ENCODE measurements at places on chromosomes 11 and 22.

DNA sequence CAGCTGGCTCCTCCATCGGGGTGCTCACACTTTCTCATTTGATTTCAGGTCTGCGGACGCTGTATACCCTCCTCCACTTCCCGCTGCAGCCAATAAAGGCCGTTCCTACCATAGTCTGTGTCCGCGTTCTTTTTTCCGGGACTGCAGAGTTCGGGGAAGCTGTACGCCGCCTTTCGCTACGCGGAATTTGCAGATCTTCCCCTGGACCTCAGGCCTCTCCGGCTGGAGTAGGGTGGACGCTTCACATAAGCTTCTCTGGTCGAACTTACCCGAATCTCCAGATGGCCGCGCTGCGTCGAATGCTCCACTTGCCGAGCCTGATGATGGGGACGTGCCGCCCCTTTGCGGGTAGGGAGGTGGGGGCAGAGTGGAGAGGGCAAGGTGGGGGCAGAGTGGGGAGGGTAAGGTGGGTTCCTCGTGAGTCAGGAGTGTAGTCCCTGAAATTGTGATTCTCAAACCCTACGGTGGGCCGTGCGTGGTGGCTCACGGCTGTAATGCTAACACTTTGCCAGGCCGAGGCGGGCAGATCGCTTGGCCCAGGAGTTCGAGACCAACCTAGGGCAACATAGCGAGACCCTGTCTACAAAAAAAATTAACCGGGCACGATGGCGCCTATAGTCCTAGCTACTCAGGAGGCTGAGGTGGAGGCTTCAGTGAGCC, 617 bp downstream of the CSKMT start:
- peak; percentile 57 for DNase-seq

DNA sequence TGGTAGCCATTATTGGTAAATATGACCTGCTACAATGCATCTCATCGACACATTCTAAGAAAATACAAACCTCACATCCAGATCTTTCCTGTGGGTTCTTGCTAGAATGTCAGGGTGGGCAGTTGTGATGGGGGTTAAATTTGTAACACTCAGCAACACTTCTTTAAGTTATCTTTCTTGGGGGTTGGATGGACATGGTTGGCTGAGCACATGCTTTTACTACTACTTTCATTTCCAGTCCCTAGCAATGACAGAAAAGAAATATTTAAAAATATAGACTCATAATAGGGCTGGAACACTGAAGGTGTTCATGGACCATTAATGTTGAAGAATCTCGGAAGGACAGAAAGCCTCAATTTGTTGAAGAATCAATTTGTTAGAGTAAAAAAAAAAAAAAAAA, 57.6 kb downstream of the APOL3 start:
- no peak for DNase-seq

GRCh38 chr11:6771926-6772893, at the start of gene OR2AG2:
Gene OR2AG2 (minus strand): TSS chr11:6771976. CDS start chr11:6768957, 3,019 bp downstream.
- DNase-seq, result no peak

GRCh38 chr22:16949561-16949960, 58.5 kb downstream of the GAB4 start:
- no peak for DNase-seq

DNA sequence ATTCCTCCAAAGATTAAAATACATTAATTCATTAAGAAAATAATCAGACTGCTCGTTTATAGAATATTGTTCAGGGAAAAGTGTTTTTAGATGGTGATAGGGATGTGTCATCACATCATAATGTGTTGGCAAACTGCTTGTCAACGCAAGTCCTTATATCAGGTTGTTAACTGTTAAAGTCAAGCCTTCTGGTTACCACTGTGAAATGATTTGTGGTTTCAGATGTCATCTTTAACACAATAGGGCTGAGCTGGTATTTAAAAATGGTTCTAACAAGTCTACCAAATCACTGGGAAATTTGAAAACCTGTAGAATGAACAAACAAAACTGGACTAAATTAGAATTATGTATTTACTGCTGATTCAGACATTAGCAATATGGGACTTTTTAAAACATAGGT, 2.4 kb upstream of the MMP13 start:
- no peak for DNase-seq

DNA sequence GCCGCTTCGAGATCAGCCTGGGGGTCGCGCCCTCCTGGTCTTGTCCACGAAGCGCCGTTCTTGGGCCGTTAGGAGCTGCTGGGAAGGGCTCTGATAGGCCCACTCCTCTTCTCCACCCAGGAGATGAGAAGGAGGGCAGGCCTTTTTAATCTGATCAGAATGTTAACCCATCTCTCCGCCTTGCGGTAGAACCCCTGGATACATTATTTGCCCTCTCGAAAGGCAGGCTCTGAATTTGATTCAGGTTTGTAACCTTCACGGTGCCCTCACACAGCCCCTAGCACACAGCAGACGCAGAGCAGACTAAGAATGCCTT, at the start of gene CCDC83:
Gene CCDC83 (plus strand): TSS at position 43 of the 316 bp plus-strand sequence. CDS start 9,741 bp downstream, outside the sequence.
- no peak for DNase-seq

GRCh38 chr11:1029654-1030053, 6.9 kb downstream of the MUC6 start:
- DNase-seq, result no peak

GRCh38 chr11:43130616-43131015, 181.2 kb upstream of the API5 start:
- DNase-seq, result no peak

DNA sequence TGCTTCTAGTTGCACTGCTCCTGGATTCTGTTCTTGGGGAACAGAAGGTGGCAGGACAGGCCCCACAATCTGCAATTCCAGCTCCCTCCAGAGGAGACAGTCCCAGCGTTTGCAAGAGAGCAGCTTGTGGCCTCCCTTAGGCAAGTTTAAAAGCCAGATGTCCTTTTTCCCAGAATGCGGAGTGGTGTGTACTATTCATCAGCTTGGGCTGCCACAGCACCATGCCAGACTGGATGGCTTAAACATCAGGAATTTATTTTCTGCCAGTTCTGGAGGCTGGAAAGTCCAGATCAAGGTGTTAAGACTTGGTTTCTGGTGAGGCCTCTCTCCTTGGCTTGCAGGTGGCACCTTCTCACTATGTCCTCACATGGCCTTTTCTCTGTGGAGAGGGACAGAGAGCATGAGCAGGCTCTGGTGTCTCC, 11.7 kb downstream of the MIAT start:
- DNase-seq, result no peak

DNA sequence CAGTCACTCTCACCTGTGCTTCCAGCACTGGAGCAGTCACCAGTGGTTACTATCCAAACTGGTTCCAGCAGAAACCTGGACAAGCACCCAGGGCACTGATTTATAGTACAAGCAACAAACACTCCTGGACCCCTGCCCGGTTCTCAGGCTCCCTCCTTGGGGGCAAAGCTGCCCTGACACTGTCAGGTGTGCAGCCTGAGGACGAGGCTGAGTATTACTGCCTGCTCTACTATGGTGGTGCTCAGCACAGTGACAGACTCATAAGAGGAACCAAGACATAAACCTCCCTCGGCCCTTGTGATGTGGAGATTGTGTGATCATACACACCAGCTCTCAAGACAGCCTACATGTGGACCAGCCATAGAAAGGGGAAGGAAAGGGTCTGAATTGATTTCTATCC, 113.3 kb downstream of the ZNF280B start:
- no peak for DNase-seq

DNA sequence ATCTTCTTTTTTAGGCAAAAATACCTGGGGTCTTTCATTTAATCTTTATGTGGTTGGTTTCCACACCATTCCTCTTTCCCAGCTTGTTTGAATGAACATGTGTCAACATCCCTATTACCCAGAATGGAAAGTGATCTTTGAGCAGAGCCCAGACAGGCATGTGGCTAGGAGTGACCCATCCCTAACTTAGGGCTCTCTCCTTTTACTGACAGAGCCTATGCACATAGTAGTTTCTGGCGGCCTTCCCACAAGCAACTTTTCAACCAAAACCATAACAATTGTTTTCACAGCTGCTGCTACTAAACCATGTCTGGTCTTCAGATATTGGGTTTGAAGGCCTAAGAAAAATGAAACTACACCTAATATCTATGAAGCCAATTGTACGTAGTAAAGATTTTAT, 107.5 kb downstream of the TENM4 start:
- no peak for DNase-seq

- DNase-seq, result no peak
These were observed 25.1 kb downstream of the B3GAT1 start for GRCh38 chr11:134386945-134387344.

GRCh38 chr11:129950101-129951091, 52.2 kb downstream of the PRDM10 start:
- DNase-seq, result no peak

- DNase-seq, result no peak
These were observed 70.7 kb downstream of the DGCR2 start for GRCh38 chr22:19051381-19052072.

GRCh38 chr22:24435323-24435645, 7.9 kb downstream of the ADORA2A start:
- DNase-seq, result no peak

DNA sequence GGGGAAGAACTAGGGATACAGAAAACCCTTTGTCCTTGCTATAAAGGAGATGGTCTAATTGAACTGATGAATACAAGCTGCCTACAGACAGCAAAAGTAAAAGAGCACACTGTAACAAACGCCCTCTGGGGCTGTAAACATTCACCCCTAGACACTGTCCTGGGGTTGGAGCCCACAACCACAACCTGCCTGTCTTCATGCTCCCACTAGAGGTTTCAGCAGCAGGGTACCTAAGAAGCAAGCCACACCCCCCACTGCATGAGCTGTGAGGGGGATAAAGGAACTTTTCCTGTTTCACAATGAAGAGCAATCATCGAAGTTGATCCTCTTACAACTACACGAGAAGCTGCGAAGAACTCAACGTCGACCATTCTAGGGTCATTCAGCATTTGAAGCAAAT, 90.5 kb upstream of the LUZP2 start:
- DNase-seq, result no peak

GRCh38 chr11:24609192-24610119, 112.6 kb downstream of the LUZP2 start:
- DNase-seq, result no peak

- DNase-seq, result no peak
These were observed 42.5 kb downstream of the DGCR2 start for GRCh38 chr22:19079691-19080090.

GRCh38 chr11:45568049-45568448, 97.4 kb downstream of the CHST1 start:
- DNase-seq, result no peak

GRCh38 chr11:5298451-5298850, 3.3 kb downstream of the OR51B4 start:
- DNase-seq, result no peak

GRCh38 chr22:27142286-27142685, 484.9 kb downstream of the MIAT start:
- no peak for DNase-seq

DNA sequence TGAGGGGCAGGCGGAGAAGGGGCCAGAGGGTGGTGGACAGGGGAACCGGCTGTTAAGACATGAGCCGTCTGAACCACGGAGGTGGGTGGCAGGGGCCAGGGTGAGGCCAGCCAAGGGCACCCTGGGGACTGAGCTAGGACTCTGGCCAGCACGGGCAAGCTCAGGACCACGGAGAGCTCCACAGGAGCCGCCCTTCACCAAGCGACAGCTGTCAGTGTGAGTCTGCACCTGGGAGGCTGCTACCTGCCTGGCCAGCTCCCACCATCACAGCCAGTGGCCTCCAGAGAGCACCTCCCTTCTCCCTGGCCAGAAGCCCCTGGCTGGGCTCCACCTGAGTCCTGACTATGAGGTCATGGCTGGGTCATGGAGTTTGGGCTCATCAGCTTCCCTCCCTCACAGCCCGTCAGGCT, 21.6 kb downstream of the MGAT3 start:
- no peak for DNase-seq

DNA sequence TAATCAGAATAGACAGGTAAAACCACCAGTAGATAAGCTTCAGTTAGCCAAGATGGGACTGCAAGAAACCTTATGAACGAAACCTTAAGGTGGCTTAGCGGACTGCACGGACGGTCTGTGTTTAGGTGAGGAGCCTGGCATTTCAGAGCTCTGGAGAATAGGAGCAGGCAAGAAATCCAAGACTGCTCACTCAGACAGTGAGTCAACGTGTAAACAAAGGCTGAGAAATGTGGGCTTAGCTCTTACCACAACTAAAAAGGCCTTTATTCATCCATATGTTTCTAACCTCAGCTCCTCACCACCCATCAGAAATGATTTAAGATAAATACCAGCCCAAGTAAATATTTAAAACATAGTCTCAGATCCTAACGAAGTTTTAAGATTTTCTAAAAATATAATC, 657.7 kb downstream of the OPCML start:
- DNase-seq, result no peak

GRCh38 chr22:18042685-18043084, 18.3 kb upstream of the MICAL3 start:
- no peak for DNase-seq

GRCh38 chr11:104095791-104096190, 59.4 kb downstream of the DDI1 start:
- DNase-seq, result no peak

DNA sequence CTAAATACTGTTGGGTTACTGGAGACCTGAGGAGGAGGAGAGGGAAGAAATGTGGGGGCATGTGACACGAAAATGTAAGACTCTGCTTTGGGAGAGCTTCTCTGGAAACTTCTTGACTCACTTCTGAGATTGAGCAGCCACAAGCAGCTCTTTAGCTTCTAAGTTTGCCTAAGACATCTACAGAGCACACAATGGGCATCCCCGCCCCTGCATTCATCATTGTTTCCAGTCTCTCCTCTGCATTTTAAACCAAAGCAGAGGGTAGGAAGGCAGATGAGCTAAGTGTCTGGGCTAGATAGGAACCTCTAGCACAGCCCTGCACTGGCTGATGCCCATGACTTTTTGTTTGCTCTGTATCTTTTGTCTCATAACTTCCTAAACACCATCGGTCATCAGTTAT, 2.1 kb upstream of the OR52D1 start:
- peak; percentile 4 for DNase-seq

GRCh38 chr11:57978686-57979531, 44.8 kb upstream of the OR9Q1 start:
- no peak for DNase-seq

DNA sequence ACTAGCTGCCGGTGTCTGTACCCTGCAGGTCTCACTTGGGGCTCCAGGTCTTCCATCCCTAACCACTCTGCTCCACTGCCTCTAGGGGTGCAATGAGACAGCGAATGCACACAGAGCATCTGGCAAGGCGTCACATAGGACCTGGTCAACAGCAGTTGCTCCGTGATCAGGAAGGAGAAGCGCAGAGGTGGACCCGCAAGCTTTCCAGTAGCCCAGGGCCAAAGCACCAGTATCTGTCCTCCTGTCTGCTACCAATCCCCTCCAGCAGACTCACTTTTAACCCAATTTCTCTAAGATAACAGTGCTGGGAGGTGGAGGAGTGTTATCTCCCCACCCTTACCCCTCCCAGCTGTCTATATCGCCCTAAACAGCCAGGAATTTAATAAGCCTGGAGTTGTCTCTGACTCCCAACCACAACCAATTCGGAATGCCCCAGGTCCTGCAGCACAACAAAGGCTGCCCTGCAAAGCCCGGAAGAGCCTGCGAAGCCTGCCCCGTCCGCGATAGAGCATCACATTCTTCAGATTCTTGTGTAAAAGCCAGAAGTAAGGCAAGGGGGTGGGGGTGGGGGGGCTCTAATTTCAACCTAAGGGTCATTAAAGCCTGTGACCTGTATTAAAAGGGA, 19.3 kb downstream of the MYH9 start:
- no peak for DNase-seq

GRCh38 chr11:59011655-59012397, 72.5 kb downstream of the GLYATL1 start:
- no peak for DNase-seq

All from stimulated activated CD8-positive, alpha-beta memory T cell treated with anti-CD3 and anti-CD28 coated beads, Interleukin-2, amount 100 ng/mL, for 48 hours (primary cell).